Stimulated activated CD4-positive, alpha-beta T cell treated with anti-CD3 and anti-CD28 coated beads, TNF-alpha, amount 100 ng/mL, for 24 hours (primary cell): ENCODE measurements at places on chromosomes 2 and 18.

DNA sequence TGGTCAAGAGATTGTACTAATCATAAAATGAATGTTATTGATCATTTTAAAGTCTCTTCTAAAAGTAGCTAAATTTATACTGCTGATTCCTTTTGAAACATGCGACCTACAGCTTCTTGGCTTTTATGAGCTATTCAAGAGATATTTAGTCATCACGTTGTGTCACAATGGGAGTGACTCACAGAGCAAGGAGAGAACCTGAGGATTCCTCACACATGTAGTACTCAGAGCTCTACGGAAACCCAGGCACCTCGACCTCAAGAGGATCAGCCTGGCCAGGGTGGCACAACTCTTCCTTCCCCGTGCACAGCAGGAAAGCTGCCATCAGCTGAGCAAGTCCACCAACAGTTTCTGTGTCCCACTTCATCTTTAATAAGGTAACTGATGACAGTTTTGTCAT, at the start of gene DHRS9:
Gene DHRS9, plus strand, starts transcription at position 223 of the 400 bp plus-strand sequence. CDS start 12,019 bp downstream, outside the sequence.
- DNase-seq, result no peak

- no peak for DNase-seq
These were observed 520.5 kb downstream of the KCNJ3 start for GRCh38 chr2:155218945-155219344.

DNA sequence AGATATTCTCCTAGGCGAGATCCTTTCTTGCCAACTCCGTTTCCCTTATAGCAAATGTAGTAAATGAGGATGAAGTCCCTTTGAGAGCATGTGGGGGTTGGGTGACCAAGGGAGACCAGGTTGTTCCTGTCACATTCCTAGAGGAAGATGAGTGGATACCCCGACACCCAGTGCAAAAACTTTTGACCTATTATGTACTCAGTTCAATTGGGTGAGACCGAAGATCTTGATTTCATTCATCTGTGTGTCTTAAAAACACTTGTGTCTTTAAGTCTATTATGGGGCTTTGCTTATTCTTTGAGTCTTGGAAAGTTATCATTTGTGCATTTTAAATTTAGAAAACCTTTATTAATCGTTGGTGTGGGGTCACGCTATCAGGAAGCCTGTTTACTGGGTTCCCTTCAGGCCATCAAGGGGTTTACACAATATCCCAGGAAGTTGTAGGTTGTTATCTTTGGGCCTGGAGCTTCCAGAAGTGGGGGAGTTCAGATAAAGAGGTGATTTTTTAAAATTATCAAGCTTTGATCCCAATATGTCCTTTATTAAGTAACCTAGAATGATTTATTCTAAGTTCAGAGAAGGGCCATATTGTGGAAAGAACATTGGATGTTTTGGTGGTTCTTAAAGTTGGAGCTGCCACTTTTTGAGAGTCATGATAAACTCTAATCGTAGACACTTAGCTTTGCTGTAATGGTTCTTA, 2.8 kb downstream of the RHOB start:
- no peak for DNase-seq

GRCh38 chr2:36820942-36821605, 124.6 kb downstream of the VIT start:
- no peak for DNase-seq

DNA sequence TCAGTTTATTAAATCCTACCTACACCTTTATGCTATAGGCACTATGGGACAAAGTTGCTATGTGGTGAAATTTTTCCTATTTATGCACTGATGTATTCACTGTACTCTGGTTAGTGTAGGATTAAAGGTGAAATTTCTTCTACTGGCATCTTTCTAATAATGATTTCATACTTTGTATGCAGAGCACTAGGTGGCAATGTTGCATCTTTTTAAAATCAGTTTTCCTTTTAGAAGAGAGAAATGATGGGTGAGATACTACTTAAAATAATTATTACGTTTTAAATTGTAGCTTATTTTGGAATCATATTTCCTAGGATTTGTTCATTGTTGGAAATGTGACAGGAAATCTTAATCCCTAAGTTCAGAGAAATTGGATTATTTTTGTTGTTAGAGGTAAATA, 150.9 kb downstream of the CD8B2 start:
- no peak for DNase-seq

- DNase-seq, result no peak
These were observed 154.1 kb upstream of the RBBP8 start for GRCh38 chr18:22778996-22779395.

DNA sequence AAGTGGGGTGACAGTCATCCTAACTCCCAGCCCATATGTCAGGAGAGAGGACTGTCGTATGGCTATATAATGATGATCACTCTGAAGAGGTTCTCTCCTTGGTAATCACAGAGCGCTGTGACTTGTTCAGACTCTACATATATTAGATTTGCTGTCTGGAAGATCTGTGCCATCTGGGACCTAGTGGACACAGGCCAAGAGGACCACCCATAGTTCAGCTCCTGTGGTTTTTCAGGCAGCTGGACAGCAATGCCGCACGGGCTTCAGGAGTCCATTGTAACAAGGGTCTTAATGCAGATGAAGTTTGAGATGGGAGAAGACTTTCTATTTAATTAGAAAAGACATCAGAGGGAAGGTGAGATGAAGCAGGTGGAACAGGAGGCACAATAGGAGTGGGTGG, 40.1 kb upstream of the EPHA4 start:
- no peak for DNase-seq

- no peak for DNase-seq
These were observed 40.7 kb downstream of the POMC start for GRCh38 chr2:25127646-25128045.

- DNase-seq, result no peak
These were observed 1774.8 kb upstream of the CELF4 start for GRCh38 chr18:39340418-39340817.

DNA sequence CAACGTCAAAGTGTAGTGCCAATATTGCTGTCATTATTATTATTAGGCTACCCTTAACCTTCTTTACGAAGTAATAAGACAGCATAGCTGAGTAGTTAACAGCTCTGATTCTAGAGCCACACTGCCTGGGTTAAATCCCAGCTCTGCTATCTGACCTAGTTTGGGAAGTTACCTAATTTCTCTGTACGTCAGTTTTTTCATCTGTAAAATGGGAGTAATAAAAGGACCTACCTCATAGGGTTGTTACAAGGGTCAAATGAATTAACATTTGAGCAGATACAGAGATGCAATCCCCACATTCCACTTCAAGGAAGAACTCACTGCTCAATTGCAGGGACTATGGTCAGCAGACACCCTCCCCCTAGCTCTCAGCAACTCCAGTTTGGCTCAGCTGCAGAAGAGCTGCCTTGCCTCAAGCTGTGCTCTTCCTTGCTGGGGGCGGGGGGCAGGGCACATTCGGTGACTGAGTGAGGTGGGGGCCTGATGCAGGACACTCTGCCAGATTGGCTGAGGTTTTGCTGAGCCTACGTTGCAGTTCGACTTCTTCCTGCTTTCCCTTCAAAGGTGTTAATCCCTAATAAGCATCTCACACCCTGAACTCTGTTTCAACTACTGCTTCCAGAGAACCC, 11.0 kb upstream of the LGALSL start:
- DNase-seq, result no peak

- DNase-seq, result no peak
These were observed 184.1 kb upstream of the ARL4C start for GRCh38 chr2:234680688-234681619.

DNA sequence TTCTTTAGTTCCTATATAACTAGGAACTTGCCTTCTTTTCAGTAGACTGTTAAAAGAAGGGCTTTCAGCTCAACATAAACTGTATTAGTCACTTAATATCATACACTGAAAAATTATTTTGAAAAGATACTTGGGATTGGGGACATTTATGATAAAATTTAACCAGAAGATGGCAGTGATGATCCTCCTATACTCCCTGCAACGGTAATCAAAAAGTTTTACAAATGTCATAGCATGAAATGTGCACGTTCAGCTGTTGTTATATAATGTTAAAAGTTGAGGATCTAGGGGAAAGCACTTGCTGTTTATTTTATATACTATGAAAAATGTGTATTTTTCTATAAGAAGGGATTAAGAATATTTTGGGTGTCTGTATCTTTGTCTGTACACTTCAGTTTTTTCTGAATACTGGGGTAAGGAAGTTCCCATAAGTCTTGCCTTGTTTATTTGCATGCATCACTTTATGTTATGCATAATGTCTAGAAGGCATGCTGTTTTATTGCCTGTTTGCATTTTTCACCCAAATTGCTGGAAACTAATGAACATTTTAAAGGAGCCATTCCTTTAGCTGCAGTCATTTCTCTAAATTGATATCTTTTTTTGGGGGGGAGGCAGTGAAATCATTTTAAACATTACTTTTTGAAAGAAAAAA, 19.0 kb downstream of the DYNC1I2 start:
- no peak for DNase-seq

DNA sequence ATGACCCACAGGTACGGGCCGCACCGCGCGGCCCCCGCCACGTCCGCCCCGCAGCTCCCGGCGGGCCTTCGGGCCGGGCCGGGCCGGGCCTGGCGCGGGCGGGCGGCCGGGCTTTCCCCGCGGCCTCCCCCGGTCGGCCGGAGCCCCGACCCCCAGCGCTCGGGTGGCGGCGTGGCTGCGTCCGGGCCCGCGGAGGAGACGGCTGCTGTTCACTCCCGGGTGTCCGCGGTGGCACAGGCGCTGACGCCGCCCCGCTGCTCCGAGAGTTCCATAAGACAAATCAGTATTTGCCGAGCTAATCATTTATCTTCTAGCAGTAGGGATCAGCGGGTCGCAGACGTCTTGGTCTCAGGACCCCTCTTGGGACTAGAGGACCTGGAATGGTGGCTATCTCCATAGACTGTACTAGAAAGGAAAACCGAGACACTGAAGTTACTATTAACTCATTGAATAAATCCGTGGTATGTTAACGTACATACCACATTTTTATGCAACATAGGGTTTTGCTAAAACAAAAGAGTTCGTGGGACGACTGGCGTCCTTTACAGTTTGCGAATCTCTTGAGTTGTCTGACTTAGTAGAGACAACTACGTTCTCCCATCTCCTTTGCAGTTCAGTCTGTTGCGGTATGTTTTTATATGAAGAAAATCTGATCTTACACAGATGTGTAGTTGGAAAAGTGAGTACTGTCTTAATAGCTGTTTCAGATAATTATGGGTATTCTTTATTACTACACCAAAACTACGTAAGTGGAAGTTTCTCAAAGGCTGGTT, 500 bp downstream of the LIMS1 start:
- DNase-seq, result no peak

- no peak for DNase-seq
These were observed 7.0 kb downstream of the CCDC93 start for GRCh38 chr2:118006861-118007260.

DNA sequence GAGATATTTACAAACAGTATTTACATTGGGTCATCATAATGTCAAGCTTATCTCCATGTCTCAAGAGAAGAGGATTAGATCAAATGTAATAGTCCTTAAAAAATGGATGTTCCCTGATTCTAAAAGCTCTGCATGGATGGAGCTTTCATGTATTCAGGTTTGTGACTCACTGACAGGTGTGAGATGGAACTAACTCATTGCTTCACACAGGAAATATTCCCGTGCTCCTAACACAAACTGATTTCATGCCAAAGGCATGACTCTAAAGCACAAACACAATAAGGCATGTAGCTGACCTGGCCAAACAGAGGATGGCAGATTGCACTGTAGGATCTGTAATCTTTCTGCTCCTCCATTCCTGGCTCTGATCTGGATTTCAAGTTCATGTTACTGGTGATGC, 110.0 kb downstream of the ALK start:
- no peak for DNase-seq

DNA sequence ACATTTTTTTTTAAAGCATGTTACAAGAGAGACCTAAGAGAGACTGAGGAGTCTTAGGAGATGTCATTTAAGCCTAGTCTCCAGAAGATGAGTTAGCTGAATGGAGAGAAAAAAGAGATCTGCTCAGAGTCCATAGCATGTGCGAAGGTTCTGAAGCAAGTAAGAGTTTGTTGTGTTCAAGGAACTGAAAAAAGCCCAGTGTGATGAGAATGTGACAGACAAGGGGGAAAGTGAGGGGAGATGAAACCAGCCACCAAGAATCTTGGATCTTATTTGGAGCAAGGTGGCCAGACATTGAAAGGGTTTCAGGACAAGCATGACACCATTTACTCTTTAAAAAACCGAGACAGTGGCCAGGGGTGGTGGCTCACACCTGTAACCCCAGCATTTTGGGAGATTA, 5.2 kb upstream of the MOB1A start:
- no peak for DNase-seq

DNA sequence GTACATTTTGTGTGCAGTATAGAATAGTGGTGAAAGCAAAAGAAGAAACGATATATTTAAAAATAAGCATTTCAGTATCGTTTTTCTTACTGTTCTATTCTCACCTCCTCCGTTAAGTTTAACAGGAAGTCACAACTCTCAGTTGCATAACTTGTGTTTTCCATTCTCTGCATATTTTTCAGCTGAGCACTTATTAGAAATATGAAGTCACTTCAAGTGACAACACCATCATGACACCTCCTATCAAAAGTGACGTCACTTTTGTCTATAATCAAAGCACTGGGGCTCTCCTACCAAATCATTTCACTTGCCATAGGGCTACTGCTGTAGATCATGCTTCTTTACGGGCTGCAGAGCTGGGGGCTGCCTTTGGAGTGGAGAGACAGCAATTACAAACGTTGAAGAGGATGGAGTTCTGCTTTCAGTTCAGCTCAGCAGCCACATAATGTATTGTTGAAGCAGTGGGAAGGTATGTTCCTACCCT, 36.3 kb downstream of the STAT4 start:
- DNase-seq, result peak; percentile 20

- no peak for DNase-seq
These were observed 119.9 kb upstream of the SERTAD2 start for GRCh38 chr2:64773461-64774118.

DNA sequence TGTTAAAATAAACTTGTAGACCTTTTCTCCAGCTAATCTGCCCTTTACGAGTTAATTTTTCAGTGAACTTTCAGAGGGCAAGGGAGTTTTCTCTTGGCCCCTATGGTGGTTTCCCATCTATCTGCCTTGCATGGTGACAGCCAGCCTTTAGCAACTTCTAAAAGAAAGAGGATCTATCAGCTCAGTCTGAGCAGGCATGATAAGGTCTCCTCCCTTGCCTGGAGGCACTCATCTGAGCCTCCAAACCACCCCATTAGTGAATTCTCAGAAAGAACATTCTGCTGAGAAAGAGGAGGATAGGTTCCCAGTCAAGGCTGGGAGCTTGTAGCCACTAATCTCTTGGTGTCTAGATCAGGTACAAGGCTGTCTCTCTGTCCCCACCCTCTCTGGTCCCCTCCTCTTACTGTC, 10.7 kb upstream of the GYPC start:
- DNase-seq, result no peak

DNA sequence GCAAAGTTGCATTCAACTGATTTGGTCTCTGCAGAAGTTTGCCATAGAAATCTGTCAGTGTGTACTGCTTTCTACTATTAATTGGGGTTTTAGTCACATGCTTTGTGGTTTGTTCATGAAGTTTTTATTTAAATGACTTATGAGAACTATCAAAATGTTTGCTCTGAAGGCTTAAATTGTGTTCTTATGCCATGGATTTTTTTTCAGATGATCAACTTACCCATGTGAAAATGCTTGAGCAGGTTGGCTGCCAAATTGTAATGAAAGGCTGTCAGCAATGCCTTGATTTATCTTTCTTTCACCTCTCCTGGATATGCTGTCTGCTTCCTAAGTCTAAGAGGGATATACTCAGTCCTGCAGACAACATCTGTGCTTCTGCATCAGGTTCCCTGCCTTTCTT, 50.7 kb downstream of the FMNL2 start:
- DNase-seq, result no peak
